ENCODE measurements at places on chromosomes 1 and 21.
A peak's percentile ranks its signal among the peaks of the same experiment; 100 is the strongest.

DNA sequence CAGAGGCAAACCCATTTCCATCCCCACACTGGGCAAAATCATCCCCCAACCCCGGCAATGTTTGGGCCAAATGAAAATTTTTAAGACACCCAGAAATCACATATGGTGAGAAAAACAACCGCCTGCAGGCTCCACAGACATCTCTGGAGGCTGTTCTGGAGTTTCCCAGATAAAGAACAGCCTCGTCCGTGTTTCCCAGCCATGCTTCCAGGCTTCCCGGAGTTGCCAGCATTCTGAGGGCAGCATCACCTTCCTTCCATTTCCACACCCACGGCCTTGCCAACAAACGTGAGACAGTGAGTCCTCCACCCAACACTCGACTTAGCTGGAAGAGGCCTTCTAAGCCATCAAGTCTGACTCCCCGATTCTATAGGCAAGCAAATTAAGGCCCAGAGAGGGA lies 36.9 kb downstream of the KCNN3 start:
- no peak for DNase-seq

GRCh38 chr1:7407544-7407895 lies 363.6 kb upstream of the VAMP3 start:
- no peak for DNase-seq

DNA sequence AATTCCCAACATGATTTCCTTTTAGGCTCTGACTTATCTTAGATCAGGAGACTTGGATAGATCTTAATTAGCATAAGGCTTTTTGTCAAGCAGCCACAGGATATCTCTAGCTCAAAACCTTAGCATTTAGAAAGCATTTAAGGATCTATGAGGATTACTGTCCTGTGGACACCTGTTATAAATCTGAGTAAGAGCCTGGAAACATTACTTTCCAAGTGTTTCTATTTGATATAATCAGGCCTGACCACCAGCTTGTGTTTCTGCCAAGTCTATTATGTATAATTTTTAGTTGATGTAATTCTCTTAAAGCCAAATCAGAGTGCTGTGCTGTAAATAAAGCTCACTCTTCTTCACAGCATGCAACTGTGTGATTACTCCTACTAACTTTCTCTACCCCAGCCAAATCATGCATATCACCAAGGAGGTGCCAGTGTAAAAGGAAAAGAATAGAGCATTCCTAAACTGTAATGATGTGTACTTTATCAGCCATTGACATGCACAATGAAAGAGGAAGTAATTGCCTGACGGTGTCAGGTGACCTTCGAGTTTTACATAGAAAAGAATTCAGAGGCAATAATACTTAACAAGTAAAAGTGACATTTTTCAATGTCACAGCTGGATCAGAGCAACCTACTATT lies 309.9 kb upstream of the PRMT6 start:
- DNase-seq: no peak

- DNase-seq: no peak
Measured at GRCh38 chr1:43308635-43309404, 8.0 kb downstream of the TIE1 start.

DNA sequence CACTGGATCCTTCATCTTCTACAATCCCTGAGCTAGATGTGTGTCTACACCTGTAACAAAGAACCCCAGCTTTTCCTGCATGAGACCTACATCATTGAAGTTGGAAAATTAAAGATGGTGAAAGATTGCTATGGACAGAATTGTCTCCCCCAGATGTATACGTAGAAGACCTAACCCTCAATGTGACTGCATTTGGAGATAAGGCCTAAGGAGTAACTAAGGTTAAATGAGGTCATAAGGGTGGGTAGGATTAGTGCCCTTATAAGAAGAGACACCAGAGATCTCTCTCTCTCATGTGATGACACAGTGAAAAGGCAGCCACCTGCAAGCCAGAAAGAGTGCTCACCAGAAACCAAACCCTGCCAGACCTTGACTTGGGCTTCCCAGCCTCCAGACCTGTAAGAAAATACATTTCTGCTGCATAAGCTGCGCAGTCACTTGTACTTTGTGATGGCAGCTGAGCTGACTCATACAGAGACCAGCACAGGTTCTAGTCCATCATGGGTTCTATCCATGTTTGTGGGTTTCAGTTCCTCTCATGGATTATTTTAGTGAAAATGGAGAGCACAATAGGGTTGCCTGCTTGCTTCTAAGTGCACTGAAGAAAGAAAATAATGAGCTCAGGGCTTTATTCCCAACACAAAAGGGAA lies 180.8 kb downstream of the TPR start:
- no peak for DNase-seq

GRCh38 chr1:7013833-7014639 lies 228.8 kb downstream of the CAMTA1 start:
- DNase-seq: no peak

DNA sequence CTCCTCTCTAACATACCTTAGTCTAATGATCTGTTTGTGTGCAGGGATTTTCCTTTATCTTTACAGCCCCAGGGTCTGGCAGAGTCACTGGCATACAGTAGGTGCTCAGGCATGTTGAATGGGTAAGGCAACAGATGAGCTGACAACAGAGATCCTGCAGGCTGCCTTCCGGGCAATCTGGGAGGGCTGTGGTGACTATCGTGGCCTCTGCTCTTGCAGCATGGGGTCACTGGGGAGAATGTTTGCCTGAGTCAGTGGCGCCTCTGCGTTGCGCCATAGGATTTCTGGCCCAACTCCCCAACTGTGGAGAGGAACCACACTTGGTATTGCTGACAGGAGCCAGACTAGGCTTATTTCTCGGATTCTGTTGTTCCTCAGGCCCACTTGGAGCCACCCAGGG lies 93.8 kb downstream of the LAMC2 start:
- no peak for DNase-seq

- no peak for DNase-seq
Measured at GRCh38 chr1:95368178-95368577, 134.2 kb downstream of the RWDD3 start.

DNA sequence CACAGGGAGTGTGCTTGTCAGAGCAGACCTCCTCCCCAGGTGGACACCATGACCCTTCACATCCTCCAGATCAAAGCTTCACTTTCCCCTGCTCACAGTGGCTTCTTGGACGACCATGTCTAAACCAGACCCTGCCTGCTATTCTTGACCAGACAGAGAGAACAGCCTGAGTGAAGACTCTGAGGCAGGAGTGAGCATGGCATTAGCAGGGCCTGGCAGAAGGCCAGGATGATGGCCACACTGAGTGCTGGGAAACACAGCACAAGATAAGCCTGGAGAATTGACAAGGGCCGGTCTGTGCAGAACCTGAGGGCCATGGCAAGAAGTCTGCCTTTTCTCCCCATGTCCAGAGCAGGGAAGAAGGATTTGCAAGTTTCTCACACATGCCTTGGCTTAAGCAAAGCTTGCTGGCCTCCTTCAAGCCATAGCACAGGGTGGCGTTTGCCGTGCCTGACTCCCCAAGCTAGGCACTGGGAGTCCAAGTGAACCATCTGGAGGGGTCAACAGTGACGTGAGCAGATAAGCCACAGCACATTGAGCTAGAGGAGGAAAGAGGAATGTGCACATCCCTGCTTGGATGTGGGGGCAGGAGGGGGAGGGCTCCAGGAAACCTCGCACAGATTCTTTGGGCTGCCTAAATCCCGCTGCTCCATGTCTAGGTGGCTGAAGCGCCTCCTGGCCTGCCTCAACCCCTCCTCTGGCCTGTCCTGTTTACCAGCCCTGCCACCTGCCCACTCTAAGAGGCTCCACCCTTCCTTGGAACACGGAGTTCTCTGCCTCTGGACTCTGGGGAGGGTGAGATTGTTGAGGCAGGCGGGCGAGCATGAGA lies 87.1 kb downstream of the CD58 start:
- DNase-seq: no peak

DNA sequence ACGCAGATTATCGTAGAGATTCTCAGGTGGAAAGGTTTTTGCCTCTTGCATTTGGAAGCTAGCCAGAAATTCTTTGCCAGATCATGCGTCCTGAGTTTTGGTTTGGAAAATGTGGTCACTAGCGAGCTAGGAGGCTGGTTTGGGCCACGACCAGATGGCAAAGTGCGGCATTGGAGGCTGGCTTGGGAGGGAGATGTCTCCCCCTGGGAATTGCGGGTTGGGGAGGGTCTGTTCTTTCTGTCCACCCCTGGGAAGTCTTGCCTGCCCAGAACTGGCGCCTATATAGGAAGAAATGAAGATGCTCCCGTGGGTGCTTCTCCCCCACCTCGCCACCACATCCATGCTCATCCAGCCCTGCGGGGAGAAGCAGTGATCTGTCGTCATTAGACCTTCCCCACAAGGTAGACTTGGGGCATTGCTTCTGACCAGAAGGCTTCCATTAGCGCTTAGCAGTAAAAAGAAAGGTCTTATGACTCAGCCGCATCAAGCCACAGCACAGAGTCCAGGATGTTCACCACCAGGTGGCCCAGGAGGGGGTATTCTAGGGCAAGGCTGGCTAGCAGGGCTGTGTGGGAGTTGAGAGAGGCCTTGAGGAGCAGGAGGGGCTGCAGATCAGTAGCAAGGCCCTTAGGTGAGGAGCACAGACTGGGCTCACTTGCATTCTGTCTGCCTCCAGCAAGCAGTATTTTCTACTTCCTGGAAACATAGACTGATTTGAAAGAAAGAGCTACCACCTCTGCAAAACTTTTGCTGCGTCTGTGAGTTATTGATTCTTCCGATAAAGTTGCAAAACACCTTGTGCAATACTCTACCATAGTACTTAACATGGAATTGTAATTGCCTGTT lies 1.5 kb upstream of the PTP4A2 start:
- peak; percentile 63 for DNase-seq

GRCh38 chr21:38834725-38835124 lies 29.0 kb downstream of the ETS2 start:
- no peak for DNase-seq

GRCh38 chr1:89900323-89900722 lies 79.5 kb downstream of the LRRC8D start:
- no peak for DNase-seq
